ENCODE measurements at places on chromosomes 1 and 21.

- DNase-seq = no peak
Observed at GRCh38 chr1:59994302-59995198, 68.0 kb upstream of the CYP2J2 start.

GRCh38 chr1:208036918-208037766, 126.2 kb upstream of the CD34 start:
- DNase-seq = no peak

GRCh38 chr1:39394598-39394997, 96.8 kb upstream of the BMP8A start:
- DNase-seq = no peak

GRCh38 chr1:35442734-35443133, 114.5 kb downstream of the KIAA0319L start:
- DNase-seq = no peak

DNA sequence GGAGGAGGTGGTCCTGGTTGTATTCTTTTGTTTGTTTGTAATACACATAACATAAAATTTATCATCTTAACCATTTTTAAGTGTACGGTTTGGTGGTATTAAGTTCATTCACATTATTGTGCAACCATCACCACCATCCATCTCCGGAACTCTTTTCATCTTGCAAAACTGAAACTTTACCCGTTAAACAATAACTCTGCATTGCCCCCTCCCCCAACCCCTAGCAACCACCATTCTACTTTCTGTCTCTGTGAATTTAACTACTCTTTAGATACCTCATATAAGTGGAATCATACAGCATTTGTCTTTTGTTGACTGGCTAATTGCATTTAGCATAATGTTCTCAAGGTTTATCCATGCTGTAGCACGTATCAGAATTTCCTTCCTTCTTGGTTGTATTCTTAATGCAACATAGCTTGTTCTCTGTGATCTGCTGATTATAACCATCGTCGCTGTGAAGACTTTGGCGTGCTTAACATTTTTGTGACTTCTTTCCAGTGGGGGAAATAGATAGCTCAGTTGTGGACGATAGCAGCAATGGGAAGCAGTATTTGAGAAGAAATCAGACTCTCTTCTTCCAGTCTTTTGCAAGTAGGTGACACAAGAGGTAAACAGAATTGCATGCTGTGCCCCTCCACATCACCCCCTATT, 117.5 kb upstream of the HOOK1 start:
- no peak for DNase-seq

- DNase-seq = no peak
Observed at GRCh38 chr1:48917901-48918603, 141.4 kb upstream of the BEND5 start.

DNA sequence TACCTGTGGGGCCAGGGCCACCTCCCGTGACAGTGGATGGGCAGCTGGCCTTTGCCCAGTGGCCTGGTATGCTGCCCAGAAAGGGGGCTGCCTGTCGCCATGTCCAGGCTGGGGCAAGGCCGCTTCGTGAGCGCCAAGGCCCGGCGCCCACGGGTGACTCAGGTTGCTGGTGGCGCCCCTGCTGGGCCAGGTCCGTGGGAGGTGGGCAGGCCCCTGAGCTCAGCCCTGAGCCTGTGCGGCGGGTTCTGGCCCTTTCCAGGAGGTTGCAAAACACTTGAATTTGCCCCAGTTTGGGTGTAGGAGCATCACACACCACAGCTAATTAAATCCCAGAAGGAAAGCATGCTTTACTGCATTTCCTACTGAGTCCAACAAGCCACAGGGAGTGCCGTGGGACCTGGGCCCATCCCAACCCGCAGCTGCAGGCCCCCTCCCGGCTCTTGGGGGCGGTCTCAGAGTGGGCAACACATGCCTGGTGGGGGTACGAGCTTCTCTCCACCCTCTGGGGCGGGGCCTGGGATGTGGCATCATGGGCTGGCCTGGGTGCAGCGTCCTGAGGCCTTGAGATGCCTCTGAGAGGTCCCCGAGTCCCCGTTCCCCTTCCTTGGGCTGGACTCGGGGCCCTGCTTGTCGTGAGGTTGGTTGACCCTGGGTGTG, 159.8 kb downstream of the PEX14 start:
- no peak for DNase-seq

- DNase-seq = no peak
Observed at GRCh38 chr1:177282976-177283375, 112.2 kb downstream of the BRINP2 start.

- no peak for DNase-seq
Observed at GRCh38 chr1:98538106-98538505, 123.4 kb upstream of the SNX7 start.

DNA sequence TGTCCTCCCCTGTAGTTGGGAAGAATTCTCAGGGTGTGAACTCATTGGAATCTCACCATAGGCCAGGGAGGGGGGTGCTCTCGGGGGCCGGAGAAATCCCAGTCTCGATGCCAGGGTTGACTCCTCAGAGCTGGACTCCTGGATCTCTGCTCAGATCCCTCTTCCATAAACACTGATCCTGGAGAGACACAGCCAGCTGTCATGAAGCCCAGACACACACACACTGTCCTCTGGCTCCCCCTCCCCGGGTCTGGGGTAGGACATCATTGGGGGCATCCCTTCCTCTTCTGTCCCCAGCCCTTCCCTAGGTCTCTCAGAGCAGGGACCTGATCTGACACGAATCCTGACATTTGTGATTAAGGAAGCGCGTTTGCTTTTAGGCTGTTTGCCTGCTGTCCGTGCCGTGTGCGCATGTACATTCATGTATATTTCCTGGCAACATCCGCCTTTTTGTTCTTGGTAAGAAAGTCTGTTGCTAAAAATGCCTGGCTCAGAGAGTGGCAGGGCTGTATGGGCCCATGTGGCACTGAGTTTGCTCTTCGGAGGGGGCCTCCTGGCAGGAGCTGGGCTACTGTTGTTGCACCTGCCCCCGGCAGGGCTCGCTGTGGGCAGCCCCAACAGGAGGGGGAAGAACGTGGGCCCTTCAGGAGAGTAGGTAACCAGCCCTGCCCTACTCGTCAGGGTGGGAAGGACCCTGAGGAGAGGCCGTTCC, 45.4 kb upstream of the SELENON start:
- DNase-seq = no peak

GRCh38 chr1:72936151-72936740, 653.9 kb upstream of the NEGR1 start:
- no peak for DNase-seq

DNA sequence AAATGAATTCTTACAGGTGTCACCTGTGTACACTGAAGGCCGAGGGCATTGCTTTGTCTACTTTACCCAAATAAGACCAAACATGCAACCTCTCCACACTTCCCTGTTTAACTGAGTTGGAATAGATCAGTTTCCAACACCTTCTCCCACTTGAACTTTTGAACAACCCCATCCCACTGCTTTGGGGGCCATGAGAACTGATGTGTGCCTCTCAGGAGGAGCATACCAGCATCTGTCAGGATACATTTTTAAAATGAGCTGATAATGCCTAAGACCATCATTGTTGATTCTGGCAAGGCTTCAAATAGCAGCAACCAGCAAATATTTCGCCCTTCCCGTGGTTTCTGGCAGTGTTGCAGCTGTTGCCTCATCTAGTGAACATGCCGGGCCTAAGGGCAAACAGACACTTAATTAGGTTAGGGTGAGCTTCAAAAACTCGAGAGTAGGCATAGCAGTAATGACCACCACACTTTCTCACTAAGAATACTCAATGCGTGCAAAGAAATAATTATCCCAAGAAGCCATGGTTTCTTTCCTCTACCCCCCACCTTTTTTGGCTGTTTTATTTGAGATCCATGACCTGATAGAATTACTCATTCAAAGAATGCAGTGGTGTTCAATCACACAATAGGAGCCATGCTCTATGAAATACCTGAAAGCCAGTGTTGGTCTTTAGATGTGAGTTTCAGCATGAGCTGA, 63.7 kb downstream of the MAP10 start:
- no peak for DNase-seq

DNA sequence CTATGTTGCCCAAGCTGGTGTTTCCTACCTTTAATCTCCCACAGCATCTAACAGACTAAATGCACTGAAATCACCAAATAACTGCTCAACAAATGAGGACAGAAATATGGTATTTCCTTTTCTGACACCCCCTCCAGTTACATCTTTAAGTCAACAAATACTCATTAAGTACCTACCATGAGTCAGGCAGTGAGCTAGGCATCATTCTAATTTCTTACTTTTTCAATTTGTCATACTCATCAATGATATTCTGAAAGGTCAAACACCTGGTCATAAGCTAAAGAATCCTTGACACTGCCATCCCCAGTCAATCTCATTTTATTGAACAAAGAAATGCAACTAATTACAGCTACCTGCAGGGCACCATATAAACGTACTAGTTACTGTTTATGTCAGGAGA, 36.6 kb downstream of the LUZP1 start:
- no peak for DNase-seq

- no peak for DNase-seq
Observed at GRCh38 chr1:58964880-58965279, 181.0 kb upstream of the JUN start.

- DNase-seq = peak; percentile 15
Observed at GRCh38 chr1:231866392-231867331, 240.1 kb downstream of the DISC1 start.

DNA sequence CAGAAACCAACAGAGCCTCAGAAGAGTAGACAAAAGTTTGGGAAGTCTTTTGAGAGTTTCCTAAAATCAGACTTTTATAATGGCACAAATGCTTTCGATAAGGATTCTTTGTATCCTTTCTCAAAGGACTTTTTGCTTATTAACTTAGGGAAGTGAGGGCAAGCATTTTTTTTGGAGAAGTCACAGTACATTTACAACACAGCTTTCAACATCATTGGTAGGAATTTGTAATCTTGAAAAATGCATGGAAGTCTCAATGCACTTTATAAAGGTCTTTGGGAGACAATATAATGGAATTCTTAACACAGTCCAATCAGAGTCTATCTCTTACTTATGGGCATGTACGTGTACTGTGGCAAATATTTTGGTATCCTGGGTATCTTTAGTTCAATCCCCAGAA, 325.8 kb upstream of the NR5A2 start:
- DNase-seq = no peak

DNA sequence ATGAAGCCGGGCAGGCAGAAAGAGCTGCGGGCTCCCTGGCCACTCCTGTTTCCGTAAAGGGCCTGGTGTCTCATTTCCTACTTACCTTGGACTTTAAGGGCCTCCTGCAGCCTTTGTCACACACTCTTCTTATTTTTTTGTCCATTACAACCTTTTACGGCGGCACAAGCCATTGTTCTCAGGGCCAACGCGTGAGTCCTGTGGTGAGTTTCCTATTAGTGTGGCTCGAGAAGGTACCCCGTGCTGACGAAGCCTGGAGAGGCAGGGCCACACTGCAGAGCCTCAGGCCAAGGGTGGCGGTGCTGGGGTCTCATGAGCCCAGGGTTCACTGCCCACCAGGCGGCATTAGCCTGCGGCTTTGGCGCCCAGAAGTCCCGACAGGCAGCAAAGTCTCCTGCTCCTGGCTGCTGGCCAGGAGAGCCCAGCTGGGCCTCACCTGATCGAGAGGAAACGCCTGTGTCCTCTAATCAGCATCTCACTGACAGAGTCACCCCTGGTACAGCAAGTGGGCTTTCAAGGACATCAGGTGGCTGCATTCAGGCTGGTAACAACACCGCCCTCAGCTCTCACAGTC, 62.0 kb downstream of the SIK1 start:
- DNase-seq = no peak

GRCh38 chr1:230100932-230101331, 33.9 kb downstream of the GALNT2 start:
- DNase-seq = no peak

DNA sequence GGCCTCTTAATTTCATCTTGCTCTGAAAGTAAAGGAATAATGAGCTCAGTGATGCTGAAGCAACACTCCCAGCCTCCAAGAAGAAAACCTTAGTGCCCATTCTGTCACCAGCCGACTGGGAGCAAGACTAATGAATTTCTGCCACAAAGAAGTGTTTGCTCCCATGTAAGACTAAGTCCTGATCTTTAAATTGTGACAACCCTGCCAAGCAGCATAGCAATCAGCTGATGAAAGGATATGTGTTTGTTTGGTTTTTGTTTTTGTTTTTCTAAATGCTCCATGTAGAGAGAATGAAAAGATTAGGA, 113.7 kb upstream of the PALMD start:
- DNase-seq = no peak

Measured in stimulated activated CD8-positive, alpha-beta memory T cell treated with anti-CD3 and anti-CD28 coated beads, Interleukin-4, amount 100 ng/mL, for 4 hours (primary cell).